CMK (cell line): ENCODE measurements at places on chromosomes 2 and 18.

DNA sequence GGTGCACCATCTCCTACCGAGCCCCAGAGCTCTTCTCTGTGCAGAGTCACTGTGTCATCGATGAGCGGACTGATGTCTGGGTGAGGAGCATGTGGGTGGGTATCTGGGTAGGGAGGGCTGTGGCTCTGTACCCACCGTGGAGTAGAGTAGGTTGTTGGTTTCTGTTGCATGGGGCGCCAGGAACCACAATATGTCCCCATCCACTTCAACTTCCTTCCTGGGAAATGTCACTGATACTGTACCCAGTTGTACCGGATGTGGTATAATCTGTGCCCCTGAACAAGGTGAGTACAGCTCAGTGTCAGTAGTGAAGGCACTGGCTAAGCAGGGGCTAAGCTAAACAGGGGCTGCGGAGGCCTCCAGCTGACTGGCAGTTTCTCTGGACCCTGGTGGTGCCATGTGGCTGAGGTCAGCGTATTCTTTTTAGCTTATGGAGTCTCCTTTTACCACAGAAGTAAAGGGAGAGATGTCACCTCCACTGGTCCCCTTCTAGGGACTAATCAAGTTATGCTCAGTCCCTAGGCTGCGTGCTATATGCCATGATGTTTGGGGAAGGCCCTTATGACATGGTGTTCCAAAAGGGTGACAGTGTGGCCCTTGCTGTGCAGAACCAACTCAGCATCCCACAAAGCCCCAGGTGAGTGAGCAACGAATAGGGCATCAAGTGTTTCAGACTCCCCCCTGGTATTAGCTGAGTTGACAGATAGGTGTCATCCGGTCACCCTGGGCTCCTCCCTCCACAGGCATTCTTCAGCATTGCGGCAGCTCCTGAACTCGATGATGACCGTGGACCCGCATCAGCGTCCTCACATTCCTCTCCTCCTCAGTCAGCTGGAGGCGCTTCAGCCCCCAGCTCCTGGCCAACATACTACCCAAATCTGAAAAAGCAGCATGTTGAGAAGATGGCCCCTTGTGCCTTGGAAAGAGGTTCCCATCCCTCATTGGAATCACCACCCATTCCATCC, 2.7 kb downstream of the STK16 start:
- DNase-seq = no peak

GRCh38 chr18:72201032-72201431, 343.1 kb downstream of the CBLN2 start:
- no peak for DNase-seq

- no peak for DNase-seq
Measured at GRCh38 chr18:24936691-24937090, 415.3 kb downstream of the ZNF521 start.

DNA sequence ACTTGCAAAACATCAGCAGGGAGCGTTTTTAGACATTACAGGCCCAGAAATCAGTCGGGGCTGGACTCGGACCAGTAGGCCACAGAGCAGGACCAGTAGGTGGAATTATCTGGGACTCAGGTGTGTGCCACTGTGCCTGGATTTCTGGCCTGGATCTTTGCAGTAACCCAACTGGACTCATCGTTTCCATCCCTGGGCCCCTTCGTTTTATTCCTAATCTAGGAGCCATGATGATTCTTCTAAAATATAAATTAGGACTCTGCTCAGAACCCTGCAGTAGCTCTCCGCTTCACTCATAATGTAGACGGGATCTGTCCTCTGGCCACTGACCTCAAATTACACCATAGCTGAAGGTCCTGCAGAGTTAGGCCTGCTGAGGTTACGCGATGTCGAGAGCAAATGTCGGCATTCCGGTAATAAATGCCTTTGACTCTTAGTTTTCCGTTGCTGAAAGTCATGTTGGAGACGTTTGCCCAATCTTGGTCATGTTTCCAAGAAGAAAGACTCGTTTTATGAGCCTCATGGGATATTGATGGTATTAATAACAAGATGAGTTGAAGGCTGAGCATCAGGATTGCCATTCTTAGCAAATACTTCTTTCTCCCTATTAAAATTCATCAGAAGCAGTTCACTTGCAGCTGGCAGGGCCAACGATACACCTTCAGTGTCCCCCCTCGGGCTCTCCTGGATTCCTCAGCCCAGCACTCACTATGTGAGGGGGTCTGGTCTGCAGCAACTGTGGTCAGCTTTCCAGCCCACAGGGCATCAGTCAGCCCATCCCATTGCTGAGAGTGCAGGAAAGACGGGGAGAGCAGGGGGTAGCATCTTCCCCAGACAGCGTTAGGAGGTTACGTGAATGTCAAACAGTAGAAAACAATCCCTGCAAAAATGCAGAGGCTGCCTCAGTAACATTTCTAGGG, 39.9 kb upstream of the KLF11 start:
- no peak for DNase-seq

DNA sequence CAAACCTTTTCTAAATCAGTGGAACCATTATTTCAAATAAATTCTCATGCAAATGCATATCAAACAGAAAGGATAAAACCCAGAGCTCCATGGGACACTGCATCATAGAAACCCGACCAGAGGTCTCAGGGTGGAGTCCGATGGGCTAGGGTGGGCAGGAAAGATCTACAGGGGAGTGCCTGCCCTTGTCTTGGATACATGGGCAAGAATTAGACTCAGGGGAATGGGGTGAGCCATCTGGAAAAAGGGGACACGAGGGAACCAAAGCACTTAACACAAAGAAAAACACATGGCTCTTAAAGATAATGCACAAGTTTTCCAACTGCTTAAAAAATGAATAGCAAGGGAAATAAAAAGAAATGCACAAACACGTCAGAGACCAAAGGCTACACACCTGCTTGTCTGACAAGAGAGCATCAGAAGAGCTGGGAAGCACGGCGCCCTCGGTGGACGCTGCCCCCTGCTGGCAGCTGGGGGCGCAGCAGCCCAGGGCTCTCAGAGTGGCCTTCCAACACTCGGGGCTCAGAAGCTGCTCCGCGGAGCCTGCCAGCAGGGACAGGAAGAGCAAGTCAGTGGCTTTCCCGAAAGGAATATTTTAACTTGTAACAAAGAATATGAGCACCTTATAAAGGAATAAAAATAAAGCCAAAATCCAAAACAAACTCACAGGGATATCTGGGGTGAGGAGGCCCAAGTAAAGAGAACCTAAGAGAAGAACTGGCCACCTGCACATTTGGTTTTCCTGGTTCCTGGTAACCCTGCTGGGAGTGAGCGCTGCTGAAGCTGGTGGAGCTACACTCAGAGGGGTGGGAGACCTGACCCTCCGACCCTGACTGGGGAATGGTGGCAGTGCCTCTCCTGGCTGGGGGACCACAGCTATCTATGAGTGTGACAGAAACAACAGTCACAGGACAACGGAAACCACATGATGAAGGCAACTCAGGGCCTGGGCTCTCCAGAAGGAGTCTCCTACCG, 54.5 kb downstream of the SIGLEC15 start:
- DNase-seq = peak; percentile 35

- no peak for DNase-seq
Measured at GRCh38 chr2:26224095-26224494, 20.3 kb downstream of the HADHA start.

GRCh38 chr18:36419900-36420531, 122.5 kb downstream of the FHOD3 start:
- no peak for DNase-seq

DNA sequence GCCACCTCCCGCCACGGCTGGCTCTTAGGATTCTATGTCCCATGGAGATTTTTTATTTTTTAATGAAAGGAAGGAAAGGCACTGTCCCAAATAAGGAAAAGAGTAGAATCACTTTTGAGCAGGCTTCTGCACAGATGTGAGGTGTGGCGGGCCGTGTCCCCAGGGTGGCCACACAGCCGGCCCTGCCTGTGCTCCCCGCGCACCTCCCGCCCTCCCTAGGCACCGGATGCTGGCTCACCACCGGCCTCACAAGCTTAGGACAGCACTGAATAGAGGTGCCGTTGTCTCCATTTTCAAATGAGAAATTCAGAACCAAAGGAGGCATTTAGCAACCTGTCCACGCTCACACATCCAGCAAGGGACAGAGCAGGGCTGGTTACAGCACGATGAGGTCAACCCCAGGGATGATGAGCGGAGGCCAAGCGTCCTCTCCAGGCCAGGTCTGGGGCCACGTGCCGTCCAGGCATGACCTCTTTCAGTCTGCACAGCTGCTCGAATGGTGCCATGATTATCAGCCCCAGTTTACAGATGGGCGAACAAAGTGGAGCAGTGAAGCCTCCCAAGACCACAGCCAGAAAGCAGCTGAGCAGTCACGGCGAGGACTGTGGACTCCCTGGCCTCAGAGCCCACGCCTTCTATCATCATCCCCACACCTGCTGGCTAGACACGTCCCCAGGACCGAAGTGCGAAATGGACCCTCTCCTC, 20.7 kb upstream of the TEX51 start:
- no peak for DNase-seq

GRCh38 chr2:131038258-131039100, 54.8 kb downstream of the FAM168B start:
- no peak for DNase-seq

DNA sequence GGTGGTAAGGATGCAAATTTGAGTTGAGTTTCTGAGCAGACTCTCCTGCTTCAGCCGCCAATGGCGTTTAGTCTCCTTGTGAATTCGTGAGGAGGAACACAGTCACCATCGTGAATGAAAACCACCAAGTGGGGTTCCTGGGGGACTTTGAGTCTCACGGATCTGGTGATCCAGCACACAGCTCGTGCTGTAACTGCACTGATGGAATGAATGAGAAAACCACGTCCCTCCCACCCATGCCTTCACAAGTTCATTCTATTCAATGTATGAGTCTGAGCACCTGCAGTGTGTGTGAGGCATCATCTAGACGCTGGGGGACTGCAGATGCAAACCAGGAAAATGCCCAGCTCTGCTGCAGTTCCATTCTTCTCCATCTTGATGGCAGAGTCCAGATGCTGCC, 127.9 kb downstream of the PIEZO2 start:
- DNase-seq = no peak

DNA sequence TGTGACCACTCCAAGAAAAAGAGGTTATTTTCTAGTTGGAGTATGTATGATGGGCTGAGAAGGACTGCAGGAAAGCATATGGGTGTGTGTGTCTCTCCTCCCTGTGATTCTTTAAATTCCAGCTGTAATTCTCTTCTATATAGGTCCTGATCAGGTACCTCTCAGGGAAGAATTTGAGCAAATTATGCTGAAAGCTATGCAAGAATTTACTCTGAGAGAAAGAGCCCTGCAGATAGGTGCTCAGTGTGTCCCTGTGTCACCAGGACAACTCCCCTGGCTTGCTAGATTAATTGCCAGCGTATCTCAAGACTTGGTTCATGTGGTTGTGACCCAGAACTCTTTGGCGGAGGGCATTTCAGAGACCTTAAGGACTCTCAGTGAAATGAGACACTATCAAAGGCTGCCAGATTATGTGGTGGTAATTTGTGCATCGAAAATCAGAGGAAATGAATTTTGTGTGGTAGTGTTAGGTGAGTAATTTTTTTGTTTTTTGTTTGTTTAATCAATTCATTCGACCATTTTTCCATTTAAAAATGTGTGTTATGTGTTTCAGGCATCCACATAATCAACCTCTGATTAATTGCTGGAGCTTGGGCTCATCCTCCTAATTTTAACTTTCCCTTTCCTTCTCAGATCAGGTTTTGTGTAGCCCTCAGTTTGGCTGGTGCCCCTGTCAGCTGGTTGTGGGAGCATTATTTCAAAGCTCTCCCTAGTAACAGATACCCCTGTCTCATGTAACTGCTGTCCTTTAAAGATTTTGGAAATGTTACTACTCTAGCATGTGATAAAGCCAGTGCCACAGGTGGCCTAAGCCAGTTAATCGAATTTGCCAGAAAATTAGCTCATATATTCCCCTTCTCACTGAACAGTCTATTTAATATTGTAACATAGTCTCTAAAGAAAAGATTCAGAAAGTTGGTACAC, 150.9 kb downstream of the ESCO1 start:
- DNase-seq = no peak

GRCh38 chr2:98801921-98802321, 71.0 kb upstream of the MGAT4A start:
- no peak for DNase-seq

DNA sequence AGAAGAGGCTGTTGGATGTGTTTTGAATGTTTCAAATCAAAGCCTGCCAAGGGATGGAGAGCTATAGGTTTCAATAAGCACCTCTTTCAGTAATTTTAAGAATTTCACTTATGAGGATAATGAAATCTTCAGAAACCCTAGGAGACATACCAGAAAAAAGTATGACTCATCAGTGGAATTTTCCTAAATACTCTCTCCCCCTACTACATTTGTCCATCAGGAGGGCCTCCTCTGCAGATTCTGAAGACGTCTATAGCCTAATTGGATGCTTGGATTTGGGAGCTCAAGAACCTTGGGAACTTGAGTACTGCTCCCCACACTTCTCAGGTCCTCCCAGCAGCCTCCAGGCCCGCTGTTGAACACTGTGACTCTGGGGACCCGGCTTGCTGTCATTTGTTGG, 374.3 kb downstream of the SLC4A3 start:
- no peak for DNase-seq

GRCh38 chr2:147320146-147320545, 524.7 kb upstream of the ACVR2A start:
- no peak for DNase-seq

DNA sequence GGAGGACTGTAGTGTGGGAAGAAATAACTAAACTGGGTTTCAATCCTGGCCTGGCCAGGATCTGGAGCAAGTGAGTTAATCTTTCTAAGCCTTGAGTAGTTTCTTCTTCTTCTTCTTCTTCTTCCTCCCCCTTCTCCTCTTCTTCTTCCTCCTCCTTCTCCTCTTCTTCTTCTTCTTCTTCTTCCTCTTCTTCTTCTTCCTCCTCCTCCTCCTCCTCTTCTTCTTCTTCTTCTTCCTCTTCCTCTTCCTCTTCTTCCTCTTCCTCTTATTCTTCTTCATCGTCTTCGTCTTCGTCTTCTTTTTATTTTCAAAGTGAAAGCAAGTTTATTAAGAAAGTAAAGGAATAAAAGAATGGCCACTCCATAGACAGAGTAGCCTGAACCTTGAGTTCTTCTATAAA, 6.5 kb upstream of the IL1RN start:
- DNase-seq = no peak

- DNase-seq = no peak
Measured at GRCh38 chr18:51321696-51322095, 124.2 kb upstream of the MEX3C start.

DNA sequence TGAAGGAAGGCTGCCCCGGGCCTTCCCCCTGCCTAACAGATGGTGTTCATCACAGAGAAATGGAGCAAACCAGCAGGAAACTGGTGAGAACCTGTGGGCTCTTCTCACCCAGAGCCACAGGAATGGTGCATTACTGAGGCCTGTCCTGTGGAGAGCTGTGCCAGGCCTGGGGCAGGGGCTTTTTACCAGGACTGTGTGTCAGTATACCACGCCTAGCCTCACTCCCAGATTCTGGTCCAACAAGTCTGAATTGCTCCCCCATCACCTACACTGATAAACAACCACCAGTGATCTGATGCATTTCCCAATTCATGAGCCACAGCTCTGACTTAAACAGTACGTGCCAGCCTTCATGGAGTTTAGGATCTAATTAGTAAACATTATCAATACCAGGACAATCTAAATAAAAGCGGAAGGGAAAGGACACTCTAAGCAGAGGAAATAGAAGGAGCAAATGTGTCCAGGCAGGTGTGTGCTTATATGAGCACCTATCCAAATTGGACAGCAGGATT, 8.9 kb upstream of the DGUOK start:
- DNase-seq = no peak

- DNase-seq = no peak
Measured at GRCh38 chr2:30355306-30355705, 91.7 kb upstream of the LCLAT1 start.
